RPMI8226 (cell line): ENCODE measurements at places on chromosomes 4 and X.

- no peak for DNase-seq
Observed at GRCh38 chrX:97384685-97385084, 501.0 kb downstream of the RPA4 start.

- DNase-seq: no peak
Observed at GRCh38 chr4:159303435-159303834, 200.6 kb downstream of the RAPGEF2 start.

DNA sequence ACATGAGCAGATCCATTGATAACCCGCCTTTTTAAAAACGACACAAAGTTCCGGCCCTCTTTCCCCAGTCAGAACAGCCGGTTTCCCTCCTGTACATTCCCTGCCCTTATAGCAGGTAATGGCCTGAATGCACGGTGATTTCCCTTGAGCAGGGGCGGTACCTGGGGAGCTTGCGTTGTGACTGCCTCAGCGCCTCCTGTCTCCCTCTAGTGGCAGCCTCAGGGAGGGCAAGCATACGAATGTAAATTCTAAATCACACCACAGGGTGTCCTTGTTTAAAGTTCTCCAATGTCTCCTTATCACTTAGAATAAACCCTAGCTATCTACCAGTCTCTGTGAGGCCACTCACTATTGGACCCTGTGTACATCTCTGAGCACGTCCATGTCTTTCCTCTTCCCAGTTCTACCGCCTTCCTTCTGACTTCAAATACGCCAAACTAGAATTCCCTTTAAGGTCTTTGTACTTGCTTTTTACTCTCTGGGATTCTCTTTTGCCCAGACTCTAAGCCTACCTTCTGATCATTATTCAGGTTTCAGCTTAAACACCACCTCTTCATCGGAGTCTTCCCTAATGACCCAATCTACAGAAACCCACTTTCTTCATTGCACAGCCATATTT is 18.4 kb upstream of the LDB2 start:
- peak; percentile 70 for DNase-seq

GRCh38 chrX:49309401-49309981 is 6.0 kb downstream of the GAGE10 start:
- no peak for DNase-seq

DNA sequence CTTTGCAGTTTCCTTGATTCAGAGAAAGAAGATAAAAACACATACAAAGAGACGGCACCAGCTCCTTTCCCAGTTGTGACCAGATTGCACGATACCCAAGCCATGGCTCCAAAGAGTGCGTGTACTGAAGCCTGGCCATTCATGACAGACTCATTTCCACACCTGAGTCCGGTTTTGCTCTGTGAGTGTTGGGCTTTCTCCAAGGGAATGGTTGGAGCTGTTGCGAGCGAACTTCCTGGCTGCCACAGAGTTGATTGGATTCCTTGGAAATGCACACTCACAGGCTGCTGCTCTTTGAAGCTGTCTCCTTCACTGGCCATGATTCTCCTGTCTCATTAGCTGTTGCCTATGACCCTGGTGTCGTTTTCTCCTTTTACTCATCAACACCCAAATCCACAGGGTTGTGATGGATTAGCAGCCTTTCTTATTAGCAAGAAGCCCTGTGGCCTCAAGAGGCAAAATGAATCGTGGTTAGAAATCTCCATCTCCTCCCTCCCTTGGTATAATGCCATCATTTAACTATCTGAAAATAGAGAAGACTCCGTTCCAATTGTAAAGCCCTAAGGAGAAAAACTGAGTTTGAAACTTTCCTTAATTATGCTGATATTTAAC is 43.9 kb upstream of the BBS12 start:
- no peak for DNase-seq

DNA sequence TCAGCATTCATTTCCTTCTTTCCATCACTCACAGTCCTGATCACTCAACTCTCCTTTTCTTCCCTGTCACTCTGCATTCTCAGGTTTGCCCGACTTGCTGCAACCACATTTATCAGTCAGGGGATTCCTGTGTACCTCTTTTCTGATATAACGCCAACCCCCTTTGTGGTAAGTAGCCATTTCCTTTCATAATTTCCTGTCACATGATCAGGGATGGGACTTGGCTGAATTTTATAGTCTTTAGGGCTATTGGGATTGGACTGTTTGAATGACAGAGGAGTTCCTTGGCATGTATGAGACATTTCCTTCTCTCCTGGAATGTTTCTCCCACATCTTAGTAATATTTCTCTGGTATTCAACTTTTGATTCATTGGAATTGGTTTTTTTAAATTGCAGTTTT is 11.0 kb downstream of the PGM2 start:
- DNase-seq: no peak

GRCh38 chr4:10275696-10276095 is 159.1 kb upstream of the WDR1 start:
- DNase-seq: no peak

DNA sequence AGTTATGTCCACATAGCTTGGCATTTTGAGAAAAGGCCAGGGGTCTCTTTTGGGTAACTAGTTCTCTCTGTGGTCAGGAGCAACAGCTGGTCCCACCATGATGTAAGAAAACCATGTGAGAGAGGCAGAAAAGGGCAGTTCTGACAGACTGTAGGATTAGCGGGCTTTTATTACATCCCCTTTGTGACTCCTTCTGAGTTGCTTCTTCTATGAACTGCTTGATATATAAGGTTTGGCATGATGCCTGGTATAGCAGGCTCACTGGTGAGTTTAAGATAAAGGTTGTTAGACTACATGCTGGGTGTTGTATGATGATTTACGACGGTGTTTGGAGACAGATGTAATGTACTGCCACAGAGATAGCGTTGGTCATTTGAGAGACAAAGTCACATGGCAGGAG is 2308.1 kb upstream of the AGA start:
- DNase-seq: no peak

DNA sequence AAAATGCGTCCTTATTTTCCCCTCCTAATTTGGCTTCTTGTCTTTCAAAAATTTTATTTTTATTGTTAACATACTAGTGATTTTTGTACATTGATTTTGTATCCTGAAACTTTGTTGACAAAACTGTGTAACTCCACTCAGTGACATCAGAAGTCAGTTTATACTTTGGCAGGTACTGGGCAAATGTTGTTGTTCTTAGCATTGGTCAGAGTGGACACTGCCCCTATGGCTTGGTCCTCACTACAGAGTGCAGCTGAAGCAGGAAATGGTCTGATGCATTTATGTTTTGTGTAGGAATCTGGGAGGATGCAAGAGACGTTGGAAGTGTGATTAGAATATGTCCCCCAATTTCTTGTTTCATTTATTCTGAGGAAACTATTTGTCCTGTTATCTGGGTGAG is 205.5 kb upstream of the CENPE start:
- DNase-seq: no peak

DNA sequence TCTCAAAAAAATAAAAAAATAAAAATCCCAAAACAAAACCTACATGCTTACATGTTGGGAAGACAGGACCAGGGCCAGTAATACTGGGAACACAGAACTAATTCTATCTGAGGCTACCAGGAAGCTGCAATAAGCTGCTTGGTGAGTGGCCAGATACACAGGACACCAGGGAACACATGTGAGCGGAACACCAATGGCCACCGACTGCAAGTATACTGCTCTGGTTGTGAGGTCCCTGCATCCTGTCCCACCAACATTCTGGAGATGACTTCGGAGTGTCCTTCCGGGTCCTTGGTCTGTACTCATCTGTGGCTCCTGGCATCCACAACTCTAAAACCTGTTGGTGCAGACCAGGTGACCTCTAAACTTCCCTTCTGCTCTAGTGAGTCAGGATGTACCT is 2.7 kb downstream of the TNIP2 start:
- no peak for DNase-seq

DNA sequence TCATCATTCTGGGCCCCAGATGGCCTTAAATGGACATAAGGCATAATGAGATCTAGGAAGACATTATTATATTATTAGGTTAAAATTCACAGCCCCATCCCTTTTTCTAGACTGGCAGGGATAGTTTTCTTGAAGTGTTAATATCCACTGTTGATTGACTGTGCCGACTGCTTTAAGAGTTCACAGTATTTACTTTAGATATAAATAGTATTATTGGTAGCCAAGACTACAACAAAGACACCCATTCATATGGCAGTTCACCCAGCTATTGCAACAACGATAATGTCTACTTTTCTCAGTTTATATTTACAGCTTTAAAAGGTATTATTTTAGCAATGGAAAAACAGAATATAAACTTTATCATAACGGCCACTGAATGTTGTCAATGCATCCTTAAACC is 922.2 kb upstream of the POU3F4 start:
- DNase-seq: no peak

GRCh38 chr4:166518776-166519175 is 645.7 kb downstream of the TLL1 start:
- DNase-seq: no peak

DNA sequence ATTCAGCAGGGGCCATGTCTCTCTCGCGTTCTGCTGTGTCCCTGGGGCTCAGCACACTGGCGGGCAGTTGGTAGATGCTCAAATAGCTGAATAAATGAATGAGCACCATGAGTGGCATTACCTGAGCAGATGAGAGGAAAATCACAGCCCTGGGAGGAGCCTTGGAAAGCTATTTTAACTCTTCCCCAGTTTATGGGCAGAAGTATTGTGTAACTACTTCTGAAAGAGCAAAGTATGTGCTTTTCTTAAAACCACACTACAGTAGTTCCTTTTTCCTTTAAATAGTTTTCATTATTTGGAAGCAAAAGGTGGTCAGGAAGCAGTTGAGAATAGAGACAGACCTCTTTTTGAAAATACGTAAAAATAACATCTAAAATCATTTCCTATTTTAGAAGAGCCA is 3.0 kb upstream of the PLAC1 start:
- DNase-seq: no peak

DNA sequence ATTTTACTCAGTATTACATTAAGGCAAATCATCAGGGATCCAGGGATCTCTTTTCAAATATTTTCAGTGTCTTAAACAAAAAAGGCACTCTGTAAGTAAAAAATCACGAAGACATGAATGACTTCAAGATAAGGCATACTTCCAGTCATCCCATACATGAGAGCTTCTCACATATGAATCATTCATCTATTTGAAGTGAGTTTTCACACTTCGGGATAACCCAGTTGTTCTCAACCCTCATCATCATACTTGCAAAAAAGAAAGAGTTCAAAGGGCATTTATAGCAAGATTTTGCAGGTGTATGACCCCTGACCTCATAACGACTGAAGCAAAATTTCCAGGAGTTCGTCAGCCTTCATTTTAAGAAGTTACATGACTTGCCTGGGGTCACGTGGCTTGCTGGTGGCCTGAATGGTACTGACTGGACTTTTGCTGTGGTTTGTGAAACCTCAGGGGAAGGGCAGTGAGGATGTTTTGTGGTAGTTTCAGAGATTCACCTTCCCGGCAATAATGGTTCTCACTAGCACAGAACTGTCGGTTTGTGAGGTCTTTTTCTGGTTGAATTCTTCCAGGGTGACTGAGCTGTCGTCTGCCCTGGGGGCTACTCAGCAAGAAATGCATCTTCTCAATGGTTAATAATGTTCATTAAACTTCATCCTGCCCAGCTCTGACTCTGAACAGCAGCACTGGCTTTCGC is 115.8 kb upstream of the SHISA3 start:
- no peak for DNase-seq

DNA sequence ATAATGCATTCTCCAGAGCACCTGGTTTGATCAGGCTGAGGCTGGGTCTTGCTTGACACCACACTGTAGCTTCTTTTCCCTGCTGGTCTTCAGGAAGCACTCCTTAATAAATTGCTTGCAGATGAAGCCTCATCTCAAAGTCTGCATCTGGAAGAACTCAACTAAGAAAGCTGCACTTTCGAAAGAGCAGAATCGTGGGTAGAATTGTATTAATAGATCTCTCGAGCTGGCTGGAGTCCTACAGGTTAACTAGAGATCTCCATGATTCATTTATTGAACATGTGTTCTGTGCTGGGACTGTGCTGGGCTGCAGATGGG is 152.7 kb downstream of the STK32B start:
- DNase-seq: no peak

GRCh38 chr4:150251752-150252190 is 173.5 kb downstream of the DCLK2 start:
- DNase-seq: no peak

DNA sequence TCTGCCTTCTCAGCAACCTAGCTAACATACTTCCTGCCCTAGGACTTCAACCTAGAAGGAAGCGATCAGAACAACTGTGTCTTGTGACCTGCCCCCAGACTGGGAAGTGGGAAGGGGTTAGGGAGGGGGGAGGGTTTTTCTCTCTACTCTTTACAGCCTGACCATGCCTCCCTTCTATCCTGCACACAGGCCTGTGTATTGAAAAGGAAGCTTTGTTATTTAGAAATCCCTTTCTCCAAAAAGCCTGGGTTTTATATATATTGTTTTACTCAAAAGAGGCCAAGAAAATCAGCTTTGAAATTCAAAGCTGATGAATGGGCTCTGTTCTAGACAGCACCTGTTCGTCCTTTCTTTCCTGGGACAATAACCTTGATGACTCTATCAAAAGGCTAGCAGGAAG is 35.2 kb upstream of the SMS start:
- no peak for DNase-seq

GRCh38 chr4:170425040-170425439 is 335.3 kb upstream of the AADAT start:
- DNase-seq: no peak

- DNase-seq: peak; percentile 3
Observed at GRCh38 chrX:111411983-111412382, at the start of gene DCX. Gene DCX (minus strand): TSS chrX:111412192. CDS start chrX:111410398, 1,794 bp downstream.

DNA sequence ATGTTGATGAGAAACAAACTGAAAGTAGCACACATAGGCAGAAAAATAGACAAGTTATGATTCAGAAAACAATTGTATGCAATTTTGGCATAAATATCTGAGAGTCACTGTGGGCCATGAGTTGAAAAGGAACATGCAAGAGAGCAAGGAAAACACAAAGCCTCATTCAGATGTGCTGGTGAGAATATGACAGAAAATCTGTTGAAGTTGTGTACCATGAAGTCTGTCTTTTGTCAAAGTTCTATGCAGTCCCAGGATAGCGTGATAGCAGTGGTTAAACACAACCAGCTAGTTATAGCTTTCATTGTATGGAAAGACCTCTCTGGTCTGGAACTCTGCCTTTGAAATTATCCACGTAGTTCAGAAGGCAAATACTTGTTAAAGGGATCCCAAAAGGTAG is 53.0 kb downstream of the TMEM154 start:
- DNase-seq: no peak

GRCh38 chr4:8201321-8201781 is 2.3 kb downstream of the SH3TC1 start:
- no peak for DNase-seq

- DNase-seq: no peak
Observed at GRCh38 chrX:132539611-132540010, 50.8 kb upstream of the MBNL3 start.

GRCh38 chr4:1207603-1208265 is 35.4 kb upstream of the SPON2 start:
- no peak for DNase-seq
